ENCODE measurements at places on chromosomes 2 and 18.

- no peak for DNase-seq
Measured at GRCh38 chr18:8097927-8098326, 511.3 kb upstream of the RAB12 start.

- no peak for DNase-seq
Measured at GRCh38 chr2:133685636-133686215, 117.5 kb upstream of the NCKAP5 start.

DNA sequence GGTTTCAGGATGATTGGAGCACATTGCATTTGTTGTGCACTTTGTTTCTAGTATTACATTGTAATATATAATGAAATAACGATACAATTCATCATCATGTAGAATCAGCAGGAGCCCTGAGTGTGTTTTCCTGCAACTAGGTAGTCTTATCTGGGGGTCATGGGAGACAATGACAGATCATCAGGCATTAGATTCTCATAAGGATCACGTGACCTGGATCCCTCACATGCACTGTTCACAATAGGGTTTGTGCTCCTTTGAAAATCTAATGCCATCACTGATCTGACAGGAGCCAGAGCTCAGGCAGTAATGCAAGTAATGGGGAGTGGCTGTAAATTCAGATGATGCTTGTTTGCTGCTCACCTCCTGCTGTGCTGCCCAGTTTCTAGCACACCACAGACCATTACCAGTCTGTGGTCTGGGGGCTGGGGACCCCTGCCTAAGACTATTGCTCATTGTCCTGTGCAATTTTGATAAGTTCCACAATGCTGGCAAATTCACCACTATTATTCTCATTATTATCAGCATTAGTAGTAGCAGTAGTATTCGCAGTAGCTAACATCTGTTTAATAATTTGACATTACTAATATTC is 428.7 kb upstream of the TNP1 start:
- DNase-seq = no peak

- no peak for DNase-seq
Measured at GRCh38 chr18:77059294-77059916, 73.2 kb downstream of the MBP start.

GRCh38 chr2:37766106-37766505 is 94.7 kb upstream of the CDC42EP3 start:
- no peak for DNase-seq

GRCh38 chr18:55114876-55115275 is 155.6 kb upstream of the CCDC68 start:
- no peak for DNase-seq

DNA sequence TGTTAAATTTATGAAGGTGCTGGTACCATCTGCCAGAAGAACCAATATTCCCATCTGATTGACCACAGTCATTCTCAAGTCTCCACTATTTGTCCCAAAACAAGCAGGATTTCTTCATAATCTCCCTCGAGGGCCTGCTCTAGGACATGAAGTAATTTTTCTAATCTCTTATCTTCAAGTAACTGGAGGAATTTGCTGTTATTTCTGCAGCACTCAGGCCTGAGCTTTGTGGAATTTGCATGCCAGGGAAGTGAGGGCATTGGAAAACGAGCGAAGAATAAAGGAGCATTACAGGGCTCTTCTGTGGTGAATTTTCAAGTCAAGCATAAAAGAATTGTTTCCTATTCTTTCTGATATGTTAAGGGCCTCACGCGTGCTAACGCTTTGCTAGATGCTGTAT is 161.2 kb upstream of the EPAS1 start:
- no peak for DNase-seq

DNA sequence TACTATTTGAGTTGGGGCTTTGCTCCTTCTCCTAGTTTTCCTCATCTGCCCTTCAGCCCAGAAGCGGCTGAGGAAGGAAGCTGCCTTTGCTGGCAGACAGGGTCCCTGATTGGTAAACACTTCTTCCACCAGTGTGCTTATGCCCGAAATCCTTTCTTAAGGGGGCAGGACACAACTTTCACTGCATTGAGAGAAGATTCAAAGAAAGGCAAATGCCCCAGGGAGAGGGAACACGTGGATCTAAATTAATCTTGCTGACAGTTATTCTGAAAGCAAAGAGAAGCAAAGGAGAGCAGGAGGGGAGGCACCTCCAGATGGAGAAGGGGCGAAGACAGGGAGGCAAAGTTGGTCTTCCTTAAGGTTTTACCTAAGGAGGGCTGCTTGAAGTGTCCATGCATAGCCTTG is 92.1 kb upstream of the EFEMP1 start:
- DNase-seq = no peak

- DNase-seq = no peak
Measured at GRCh38 chr18:47461406-47461948, 210.0 kb upstream of the SKOR2 start.

- DNase-seq = no peak
Measured at GRCh38 chr2:238158509-238159070, at the start of gene ERFE. ERFE (plus strand) TSS chr2:238158970; CDS start chr2:238159008, 38 bp downstream.

GRCh38 chr2:160726046-160726445 is 232.4 kb upstream of the RBMS1 start:
- no peak for DNase-seq

DNA sequence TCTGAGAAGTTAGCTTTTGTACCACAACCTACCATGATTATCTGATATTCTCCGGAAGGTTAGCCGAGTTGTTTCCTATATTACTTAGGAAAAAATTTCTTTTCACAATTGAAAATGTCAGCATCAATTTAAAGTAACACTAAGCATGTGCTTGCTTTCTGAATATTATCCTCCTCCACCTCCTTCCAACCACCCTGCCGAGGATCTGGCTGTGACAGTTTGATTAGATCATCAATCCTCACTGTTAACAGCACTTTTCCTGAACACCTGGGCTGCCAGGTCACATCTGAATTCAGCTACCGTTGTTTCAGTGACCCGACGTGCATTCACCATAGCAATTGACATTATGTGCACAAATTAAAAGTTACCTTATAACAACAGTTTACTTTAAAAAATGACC is 207.0 kb downstream of the ZNF407 start:
- DNase-seq = peak; percentile 34

GRCh38 chr2:224438726-224439125 is 36.8 kb upstream of the FAM124B start:
- no peak for DNase-seq

DNA sequence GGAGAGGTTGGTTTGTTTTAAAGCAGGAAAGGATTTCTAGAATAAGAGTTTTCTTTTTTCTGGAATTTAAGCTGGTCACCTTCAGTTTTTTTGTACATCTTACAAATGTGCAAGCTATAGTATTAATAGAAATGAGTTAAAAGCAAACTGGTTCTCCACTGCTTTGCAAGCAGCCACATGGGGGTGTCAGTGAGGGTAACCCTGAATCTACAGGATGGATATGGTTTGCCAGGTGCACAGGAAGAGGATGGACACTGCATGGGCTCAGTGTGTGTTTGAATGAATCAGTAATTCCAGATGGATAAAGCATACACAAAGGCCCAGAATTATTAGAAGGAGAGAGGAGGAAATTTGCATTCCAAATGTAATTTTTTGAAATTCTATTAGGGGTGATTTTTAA is 89.0 kb downstream of the MAPRE2 start:
- no peak for DNase-seq

- DNase-seq = no peak
Measured at GRCh38 chr2:136129601-136130000, 11.7 kb upstream of the CXCR4 start.

- no peak for DNase-seq
Measured at GRCh38 chr18:78543201-78543725, 436.4 kb upstream of the SALL3 start.

GRCh38 chr2:178829299-178829960 is 22.2 kb upstream of the TTN start:
- no peak for DNase-seq

Measured in caudate nucleus (tissue), 63 donors.